Left renal cortex interstitium (tissue), 4 donors: ENCODE measurements at places on chromosomes 7 and 10.

DNA sequence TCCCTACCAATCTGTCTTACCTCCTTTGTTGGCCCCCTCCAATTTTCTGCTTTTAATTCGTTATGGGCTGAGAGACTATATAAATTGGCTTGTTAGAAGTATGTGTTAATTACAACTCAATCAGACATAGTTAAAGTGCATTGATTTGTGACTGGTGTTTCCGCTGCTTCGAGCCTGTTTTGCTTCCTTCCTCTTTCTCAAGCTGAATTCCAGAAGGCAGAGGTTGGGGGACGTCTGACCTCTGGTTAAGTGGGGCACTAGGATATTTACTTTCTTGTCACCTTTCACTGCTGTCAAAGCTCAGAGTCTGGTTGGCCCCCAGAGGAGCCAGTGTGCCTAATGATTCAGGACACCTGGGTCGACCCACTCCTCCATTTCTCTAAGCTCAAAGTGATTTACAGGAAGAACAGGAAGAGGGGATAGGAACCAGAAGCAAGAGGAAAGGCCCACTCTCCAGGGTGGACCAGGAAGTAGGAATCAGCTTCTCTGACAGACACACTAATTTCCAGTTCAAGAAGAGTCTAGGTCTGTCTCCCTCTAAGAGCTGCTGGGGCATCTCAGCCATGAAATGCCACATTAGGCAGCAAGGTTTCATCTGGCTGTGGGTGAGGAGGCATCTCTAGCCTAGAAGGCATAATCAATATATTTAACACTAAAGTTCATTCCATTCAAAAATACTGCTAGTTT lies 397.2 kb upstream of the NPVF start:
- no peak for DNase-seq

- DNase-seq = no peak
Measured at GRCh38 chr10:3886191-3886590, 101.2 kb upstream of the KLF6 start.

- DNase-seq = no peak
Measured at GRCh38 chr10:79123547-79123963, 54.8 kb downstream of the ZMIZ1 start.

- no peak for DNase-seq
Measured at GRCh38 chr7:95865716-95866371, 93.5 kb downstream of the DYNC1I1 start.

- no peak for DNase-seq
Measured at GRCh38 chr10:11191678-11192077, 174.0 kb downstream of the CELF2 start.

- DNase-seq = no peak
Measured at GRCh38 chr7:81484261-81484660, 285.6 kb downstream of the HGF start.

- DNase-seq = no peak
Measured at GRCh38 chr10:71158902-71159301, 53.5 kb upstream of the UNC5B start.

DNA sequence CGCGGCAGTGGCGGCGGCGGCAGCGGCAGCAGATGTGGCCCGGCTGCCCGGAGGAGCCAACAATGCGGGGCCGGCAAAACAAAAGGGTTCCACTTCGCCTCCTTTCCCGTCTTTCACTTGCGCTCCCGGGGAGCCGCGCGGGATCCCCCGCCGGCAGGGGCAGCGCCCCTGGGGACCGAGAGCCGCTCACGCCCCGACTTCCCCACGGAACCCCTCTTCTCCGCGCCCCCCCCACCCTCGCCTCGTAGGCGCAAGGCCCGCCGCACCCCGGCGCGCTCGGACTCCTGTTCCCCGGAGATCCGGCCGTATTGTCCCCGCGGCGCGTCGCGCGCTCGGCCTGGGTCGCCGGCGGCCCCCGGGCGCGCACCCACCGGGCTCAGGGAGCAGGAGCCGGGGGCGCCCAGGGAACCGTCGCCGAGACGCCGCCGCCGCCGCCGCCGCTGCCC lies 854 bp downstream of the CTBP2 start:
- no peak for DNase-seq

GRCh38 chr10:92891885-92892690 lies 43.8 kb downstream of the EXOC6 start:
- no peak for DNase-seq

- no peak for DNase-seq
Measured at GRCh38 chr10:49282306-49282705, 16.7 kb upstream of the C10orf71 start.

- no peak for DNase-seq
Measured at GRCh38 chr7:83976302-83976701, 218.3 kb downstream of the SEMA3A start.

- DNase-seq = no peak
Measured at GRCh38 chr7:75712517-75713361, 26.0 kb downstream of the HIP1 start.

DNA sequence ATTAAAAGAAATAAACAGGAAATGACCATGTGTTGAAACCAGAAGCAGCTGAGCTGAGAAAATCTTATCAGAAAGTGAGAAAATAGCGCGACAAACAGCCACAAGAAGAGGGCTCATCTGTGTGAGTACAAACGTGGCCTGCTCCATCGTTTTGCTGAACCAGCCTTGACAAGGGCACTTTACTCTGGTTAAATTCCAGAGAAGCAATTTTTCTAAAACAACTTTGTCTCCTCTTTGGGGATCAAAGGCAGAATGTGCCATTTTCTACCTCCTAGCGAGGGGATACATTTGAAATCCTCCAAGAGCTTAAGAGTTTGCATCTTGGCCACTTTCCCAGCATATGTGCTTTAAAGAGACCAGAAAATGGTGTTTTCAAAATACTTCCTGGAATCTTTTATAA lies 51.3 kb upstream of the VIPR2 start:
- no peak for DNase-seq

DNA sequence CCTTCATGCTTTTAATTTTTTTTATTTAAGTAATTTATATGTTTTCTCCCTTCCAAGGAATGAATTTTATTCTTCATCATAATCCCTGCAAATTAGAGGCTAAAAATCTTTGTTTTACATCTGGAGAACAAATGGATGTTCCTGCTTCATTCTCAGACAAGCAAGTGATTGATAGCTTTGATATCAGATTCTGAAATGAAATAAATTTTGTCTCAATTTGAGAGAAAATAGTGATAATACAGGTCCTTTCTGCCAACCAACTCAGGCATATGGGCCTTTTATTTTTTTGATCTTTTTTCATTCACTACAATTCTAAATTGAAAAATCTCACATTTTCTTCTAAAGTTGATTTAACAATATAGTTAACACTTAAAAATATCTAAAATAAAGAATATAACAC lies 427.1 kb downstream of the EXOC4 start:
- no peak for DNase-seq

DNA sequence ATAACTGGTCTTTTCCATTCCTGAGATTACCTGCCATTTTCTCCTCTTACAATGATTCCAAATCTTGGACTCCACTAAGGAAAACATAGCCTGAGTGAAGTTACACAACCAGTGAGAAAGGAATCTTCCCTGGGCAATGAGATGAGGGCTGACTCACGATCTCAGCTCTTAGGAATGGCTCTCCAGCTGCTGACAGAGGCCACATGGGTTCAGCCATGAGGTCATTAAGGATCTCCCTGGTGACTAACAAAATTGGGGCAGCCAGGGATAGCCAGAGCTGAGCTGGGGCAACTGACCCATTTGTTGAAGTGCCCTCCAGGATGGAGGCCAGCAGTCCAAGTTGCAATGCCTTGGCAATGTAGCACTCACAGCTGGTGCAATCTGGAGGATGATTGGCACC lies 78.7 kb upstream of the MKLN1 start:
- DNase-seq = no peak

- DNase-seq = no peak
Measured at GRCh38 chr10:131168238-131168875, 143.2 kb downstream of the TCERG1L start.

DNA sequence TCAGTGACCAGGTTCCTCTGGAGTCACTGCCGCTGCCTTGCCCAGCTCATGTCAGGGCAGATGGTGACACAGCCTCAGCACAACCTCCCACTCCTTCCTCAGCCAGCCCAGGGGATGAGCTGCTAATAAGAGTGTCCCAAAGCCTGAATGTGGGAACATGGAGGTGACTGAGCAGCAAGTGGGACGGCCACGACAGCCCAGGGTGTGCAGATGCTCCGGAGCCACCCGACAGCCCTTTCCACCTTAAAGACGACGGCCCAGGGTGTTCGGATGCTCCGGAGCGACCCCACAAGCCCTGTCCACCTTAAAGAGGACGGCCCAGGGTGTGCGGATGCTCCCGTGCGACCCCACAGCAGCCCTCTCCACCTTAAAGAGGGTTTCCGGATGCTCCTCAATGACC lies 89.2 kb downstream of the DIP2C start:
- DNase-seq = no peak

DNA sequence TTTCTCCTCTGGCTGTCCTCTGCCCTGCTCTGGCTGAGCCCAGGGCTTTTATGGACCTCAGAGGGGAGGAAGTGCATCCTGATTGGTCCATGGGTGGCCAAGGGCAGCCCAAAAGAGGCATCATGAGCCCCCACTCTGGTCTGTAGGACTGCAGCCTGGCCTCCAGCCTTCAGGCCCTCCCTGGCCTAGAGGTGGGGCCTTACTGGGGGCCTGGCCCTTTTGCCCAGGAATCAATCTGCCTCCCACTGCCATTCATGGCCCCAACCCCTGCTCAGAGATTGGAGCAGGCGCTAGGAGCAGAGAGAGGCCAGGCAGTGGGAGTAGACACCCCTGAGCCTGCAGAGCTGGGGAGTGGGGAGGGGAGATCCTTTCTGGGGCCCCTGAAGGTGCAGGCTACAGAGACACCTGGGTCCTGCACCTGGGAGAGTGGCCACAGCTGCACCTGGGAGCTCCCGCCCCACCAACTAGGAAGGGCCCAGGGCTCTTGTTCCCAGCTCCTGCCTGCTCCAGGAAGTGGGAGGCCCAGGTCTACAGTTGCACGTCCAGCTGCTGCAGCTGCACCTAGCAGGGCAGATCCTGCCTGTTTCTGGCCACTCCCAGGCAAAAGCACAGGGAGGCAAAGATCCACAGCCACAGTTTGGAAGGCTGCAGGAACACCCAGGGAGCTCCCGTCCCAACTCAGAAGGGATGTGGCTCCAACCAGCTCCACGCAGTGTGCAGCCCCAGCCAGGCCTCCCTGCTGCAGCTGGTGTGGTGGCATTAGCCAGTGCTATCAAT lies 6.4 kb upstream of the DYNC2I1 start:
- DNase-seq = no peak

GRCh38 chr10:35300063-35300699 lies 36.1 kb upstream of the CCNY start:
- DNase-seq = no peak

- no peak for DNase-seq
Measured at GRCh38 chr10:30396293-30396692, 37.7 kb upstream of the MAP3K8 start.

- no peak for DNase-seq
Measured at GRCh38 chr10:12938271-12938670, 63.2 kb downstream of the CCDC3 start.

DNA sequence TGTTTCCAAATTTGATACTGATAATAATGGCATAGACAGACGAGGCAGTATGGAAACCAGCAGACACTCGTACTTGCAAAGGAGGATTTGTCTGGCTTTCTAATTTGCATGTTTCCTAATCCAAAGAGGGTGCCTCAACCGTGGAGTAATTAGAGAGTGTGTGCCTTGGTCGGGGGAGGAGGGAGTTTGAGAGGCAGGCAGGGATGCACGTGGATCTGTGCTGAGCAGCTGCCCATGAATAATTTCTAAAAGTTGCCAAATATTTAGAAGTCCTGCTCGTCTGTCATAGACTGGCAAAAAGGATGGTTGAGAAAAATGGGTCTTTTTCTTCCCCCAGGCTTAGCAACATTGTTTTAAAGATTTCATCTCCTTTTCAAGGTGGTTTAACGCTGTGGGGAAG lies 69.4 kb downstream of the PTPRE start:
- DNase-seq = no peak

DNA sequence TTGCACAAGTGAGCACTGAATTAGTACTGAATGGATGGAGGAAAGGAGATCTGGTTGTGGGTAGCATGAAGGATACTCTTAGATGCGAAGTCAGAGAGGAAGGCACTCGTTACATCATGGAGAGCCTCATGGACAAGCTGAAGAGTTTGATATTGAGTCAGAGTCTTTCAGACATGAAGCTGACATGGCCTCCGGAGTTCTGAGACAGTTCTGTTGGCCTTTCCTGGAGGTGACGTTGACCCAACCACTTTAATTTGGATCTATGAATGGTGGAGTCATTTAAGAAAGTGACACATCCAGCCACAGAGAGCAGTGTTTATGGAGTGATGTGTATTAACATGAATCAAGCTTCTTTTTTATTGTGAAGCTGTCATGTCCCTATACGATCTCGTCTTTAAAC lies 286.3 kb upstream of the CDC14C start:
- DNase-seq = no peak

DNA sequence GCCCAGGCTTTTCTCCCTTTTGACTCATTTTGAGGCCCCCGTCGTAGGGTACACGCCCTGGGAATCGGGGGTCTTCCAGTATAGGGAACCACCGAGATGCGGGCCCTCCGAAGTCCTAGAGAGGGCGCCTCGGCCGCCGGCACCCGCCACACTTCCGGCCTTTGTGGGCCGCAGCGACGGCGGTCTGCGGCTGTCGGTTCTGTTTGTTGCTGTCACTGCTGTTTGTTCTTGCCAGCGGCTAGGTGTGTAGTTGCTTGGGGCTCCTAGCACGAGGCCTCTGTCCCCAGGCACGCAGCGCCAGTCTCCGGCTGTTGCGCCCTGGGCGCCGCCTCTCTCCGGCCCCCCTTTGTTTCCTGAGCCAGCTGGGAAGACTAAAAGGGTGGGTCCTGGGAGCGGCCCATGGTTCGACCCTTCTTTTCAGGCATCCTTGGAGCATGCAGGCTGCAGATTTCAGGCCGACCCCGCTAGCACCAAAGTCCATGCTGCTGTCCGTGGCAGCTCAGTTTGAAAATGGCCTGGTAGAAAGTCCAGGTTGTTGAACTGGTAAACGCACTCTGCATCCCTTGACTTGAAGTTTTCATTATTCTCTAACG lies 17.8 kb upstream of the ZKSCAN1 start:
- no peak for DNase-seq

DNA sequence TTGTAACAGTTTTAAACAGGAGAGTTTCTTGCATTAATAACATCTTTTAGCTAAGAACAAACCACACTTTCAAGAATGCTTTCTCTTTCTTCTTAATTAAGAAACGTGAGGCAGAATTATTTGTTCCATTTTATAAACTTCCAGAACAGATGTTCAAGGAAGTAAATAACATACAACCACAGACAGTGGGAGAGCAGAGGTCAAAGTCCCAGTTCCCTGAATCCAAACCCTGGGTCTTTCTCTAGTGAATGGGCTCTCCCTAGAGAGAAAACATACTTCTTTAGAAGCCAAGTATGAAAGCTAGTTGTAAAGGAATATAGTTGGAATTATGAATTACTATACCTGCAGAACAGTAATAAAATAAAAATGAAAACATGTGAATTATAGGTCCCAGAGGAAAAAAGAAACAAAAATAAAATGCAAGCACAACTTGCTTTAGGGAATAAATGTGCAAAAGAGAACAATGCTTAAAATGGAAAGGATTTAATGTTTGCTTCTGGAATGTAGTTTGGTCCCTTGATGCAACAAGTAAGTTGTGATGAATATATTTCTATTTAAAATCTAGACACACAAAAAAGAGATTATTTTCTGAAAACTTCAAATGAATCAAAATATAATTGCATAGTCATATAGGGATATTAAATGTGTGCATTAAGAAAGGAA lies 6.0 kb downstream of the OR6B1 start:
- no peak for DNase-seq
